ENCODE measurements at places on chromosomes 2 and 18. TPM values are rescaled to one million over a fixed set of nuclear protein-coding genes. Genes with fewer than 3 reads are reported as not detected.

FBLN7 gene
- 5.8 TPM for total RNA-seq

SEH1L gene
- total RNA-seq: 25.3 TPM

SPP2 gene
- total RNA-seq: not detected

CFAP210 gene
- total RNA-seq: not detected

IL1B gene
- 8.9 TPM for total RNA-seq

PRSS56 gene
- total RNA-seq: not detected

UGGT1 gene
- total RNA-seq: 74.0 TPM

ALPP gene
- not detected for total RNA-seq

MYCN gene
- total RNA-seq: 1.8 TPM

ABCG5 gene
- total RNA-seq: not detected

DNAJC5G gene
- 0.47 TPM for total RNA-seq

MEP1B gene
- not detected for total RNA-seq

ROCK2 gene
- 47.4 TPM for total RNA-seq

CYP27A1 gene
- 15.8 TPM for total RNA-seq

DUSP19 gene
- 1.4 TPM for total RNA-seq
